Left lung (tissue), 14 donors: ENCODE measurements at places on chromosomes 16 and 17. TPM values are rescaled to one million over a fixed set of nuclear protein-coding genes. Genes with fewer than 3 reads are reported as not detected.

The C17orf100 gene
- 7.6 TPM for polyA plus RNA-seq

The BAIAP3 gene
- polyA plus RNA-seq, result 1.4 TPM

The EPX gene
- 0.90 TPM for polyA plus RNA-seq

The ORC6 gene
- polyA plus RNA-seq, result 22.7 TPM

The HCRT gene
- not detected for polyA plus RNA-seq

The TAC4 gene
- polyA plus RNA-seq, result 0.65 TPM

The CX3CL1 gene
- polyA plus RNA-seq, result 9.7 TPM

The WNT3 gene
- polyA plus RNA-seq, result 2.1 TPM

The ADAMTS18 gene
- 4.0 TPM for polyA plus RNA-seq

The TSNAXIP1 gene
- polyA plus RNA-seq, result 6.9 TPM

The DUSP3 gene
- 36.6 TPM for polyA plus RNA-seq

The FZD2 gene
- 22.5 TPM for polyA plus RNA-seq

The MRTFB gene
- 35.5 TPM for polyA plus RNA-seq

The ASIC2 gene
- 0.50 TPM for polyA plus RNA-seq

The MAPT gene
- 5.3 TPM for polyA plus RNA-seq

The TPPP3 gene
- polyA plus RNA-seq, result 342 TPM

The SLC13A2 gene
- polyA plus RNA-seq, result 0.60 TPM

The OR1A1 gene
- polyA plus RNA-seq, result 0.07 TPM

The GAS2L2 gene
- 1.8 TPM for polyA plus RNA-seq

The TBC1D3K gene
- polyA plus RNA-seq, result not detected

The CDYL2 gene
- 6.1 TPM for polyA plus RNA-seq

The GSDMA gene
- 0.57 TPM for polyA plus RNA-seq

The POLR3K gene
- 10.0 TPM for polyA plus RNA-seq

The RNU2-1 gene
- polyA plus RNA-seq, result not detected

The TBX2 gene
- polyA plus RNA-seq, result 258 TPM

The TSPAN10 gene
- polyA plus RNA-seq, result 4.2 TPM

The WDR59 gene
- polyA plus RNA-seq, result 82.2 TPM

The SLC6A2 gene
- polyA plus RNA-seq, result 0.10 TPM

The SDR42E2 gene
- 0.21 TPM for polyA plus RNA-seq

The NECAB2 gene
- polyA plus RNA-seq, result 0.46 TPM

The ENPP7 gene
- not detected for polyA plus RNA-seq

The RCVRN gene
- polyA plus RNA-seq, result 0.67 TPM

The PLD6 gene
- polyA plus RNA-seq, result 4.7 TPM

The ZACN gene
- 17.8 TPM for polyA plus RNA-seq

The RNF135 gene
- polyA plus RNA-seq, result 15.9 TPM

The C17orf78 gene
- polyA plus RNA-seq, result 0.26 TPM
